NCI-H345 (cell line): ENCODE measurements at places on chromosomes 1 and 21.

DNA sequence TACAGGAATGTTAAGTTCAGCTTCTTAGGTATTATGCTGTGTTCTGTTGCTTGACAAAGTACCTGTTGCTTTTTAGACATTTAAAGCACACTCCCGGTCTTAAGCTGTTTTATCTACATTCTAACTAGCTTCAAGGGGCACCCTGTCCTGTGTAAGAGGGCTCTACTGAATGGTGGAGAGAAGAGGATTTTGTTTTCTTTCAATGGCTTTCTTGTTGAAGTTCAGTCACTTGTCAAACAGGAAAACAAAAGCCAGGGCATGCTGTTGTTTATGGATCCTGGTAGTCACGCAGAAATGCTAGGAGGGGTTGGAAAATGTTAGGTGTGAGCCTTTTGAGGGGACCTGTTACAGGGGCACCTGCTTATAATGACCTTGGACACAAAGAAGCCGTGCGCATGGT, 30.7 kb downstream of the PGM1 start:
- DNase-seq: peak; percentile 23

- no peak for DNase-seq
These were observed 29.7 kb downstream of the COA6 start for GRCh38 chr1:234402939-234403338.

- no peak for DNase-seq
These were observed 31.7 kb upstream of the HEATR1 start for GRCh38 chr1:236636017-236636416.

- no peak for DNase-seq
These were observed 18.9 kb upstream of the SCAF4 start for GRCh38 chr21:31750843-31751242.

DNA sequence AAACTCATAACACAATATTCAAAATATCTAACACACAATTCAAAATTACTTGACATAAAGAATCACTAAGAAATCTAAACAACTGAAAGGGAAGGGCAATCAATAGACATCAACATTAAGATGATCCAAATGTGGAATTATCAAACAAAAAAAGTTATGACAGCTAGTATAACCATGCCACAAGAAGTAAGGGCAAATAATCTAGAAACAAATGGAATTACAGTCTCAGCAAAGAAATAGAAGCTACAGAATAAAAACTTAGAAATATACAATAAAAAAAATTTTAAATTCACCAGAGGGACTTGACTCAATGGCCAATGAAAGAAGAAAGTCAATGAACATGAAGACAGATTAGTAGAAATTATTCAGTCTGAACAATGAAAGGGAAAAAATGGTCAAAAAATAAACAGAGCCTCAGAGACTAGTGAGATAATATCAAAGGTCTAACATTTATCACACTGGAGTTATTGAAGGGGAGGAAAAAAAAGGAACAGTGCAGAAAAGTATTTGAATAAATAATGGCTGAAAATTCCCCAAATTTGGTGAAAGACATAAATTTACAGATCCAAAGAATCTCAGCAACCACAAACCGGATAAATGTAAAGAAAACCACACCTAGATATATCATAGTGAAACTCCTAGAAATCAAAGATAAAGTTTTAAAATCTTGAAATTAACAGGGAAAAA, 41.8 kb downstream of the BARHL2 start:
- no peak for DNase-seq

DNA sequence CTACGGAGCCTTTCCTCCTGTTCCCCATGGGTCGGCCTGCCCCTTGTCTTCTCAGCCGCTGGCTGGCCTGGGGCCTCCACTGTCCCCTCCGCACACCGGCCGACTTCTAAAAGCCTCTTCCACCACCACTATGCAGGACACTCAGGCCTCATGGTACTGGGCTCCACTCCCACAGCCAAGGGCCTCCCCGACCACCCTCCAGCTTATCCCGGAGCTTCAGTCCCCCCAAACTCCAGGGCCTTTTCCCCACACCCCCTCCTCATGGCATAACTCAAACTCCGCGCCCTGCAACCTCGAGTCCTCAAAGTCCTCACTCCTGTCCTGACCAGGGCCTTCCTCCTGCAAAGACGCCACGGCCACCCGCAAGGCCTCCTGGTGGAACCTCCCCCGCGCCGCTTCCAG, 2.0 kb downstream of the LRRC41 start:
- DNase-seq: no peak

GRCh38 chr1:172761581-172762486, 102.9 kb downstream of the FASLG start:
- DNase-seq: no peak

GRCh38 chr1:28855046-28855445, 43.1 kb downstream of the OPRD1 start:
- DNase-seq: no peak
